COR-L47 (cell line): ENCODE measurements at places on chromosomes 3 and 15.

- no peak for DNase-seq
Measured at GRCh38 chr15:101123222-101123910, 128.5 kb downstream of the CHSY1 start.

GRCh38 chr3:15976524-15976923, 178.7 kb upstream of the ANKRD28 start:
- DNase-seq, result no peak

DNA sequence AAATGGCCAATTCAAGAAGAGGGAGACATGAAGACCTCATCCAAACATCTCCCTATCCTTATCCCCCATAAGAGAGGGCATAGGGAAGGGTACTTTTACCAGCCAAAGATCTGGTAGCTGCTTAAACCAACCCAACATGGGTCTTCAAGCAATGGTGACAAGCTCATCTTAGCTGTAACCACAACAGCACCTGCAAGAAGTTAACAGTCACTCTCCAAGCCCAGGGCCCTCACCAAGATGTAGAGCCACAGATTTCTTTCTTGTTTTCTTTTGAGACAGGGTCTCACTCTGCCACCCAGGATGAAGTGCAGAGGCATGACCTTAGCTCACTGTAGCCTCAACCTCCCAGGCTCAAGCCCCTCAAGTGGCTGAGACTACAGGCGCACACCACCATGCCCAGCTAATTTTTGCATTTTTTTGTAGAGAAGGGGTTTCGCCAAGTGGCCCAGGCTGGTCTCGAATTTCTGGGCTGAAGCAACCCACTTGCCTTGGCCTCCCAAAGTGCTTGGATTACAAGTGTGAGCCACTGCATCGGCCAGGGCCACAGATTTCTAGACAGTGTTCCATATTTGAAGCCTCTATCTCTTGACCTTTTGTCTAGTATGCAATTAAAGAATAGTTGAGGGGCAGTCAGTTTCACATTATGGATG, 57.1 kb downstream of the DHX30 start:
- no peak for DNase-seq

DNA sequence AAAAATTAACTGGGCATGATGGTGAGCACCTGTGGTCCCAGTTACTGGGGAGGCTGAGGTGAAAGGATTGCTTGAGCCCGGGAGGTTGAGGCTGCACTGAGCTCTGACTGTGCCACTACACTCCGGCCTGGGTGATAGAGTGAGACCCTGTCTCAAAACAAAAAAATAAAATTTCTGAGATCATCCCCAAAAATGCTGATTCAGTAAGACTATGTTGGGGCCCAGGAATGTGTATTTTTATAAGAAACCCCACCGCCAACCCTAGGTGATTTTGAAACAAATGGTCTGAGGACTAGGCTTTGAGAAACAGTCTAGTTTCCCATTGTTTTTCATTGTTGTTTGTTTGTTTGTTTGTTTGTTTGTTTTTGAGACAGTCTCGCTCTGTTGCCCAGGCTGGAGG, 4.1 kb downstream of the SLC27A2 start:
- no peak for DNase-seq

DNA sequence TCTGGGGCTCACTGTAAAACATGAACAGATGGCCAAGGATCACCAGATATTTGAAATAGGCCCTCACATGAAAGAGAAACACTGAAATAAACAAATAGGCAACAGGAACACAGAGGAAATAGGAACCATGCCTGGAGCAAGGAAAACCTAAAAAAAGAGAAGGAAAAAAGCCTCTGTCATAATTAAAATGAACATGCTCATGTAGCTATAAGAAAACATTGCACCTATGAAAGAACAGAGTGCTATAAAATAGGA, 102.4 kb downstream of the RAB11A start:
- DNase-seq, result no peak

DNA sequence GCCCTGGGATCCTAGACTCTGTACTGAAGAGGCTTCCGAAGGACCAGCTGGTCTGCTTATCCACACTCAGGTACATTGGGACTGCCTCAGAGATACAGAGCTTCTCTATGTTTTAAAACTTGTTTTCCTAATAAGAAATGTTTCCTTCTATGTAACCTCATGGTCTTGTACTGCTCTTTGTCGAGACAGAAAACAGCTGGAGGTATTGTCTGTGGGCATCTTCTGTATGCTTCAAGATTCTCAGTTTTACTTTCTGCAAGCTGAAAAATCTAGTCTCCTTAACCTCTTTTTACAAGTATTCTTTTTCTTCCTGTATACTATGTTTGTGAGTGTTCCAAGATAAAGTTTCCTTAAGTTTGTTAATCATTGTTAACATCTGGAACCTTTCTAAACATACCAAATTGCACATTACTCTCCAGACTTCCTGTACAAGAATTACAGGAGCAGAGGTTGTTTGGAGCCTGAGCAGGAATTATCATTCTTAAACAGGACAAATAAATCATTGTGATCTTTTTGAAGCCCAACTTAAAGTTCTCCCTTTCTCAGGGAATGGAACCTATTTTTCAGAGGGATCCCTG, 358.3 kb upstream of the CFAP20DC start:
- DNase-seq, result no peak

GRCh38 chr15:75211436-75212199, 9.9 kb downstream of the C15orf39 start:
- no peak for DNase-seq
